ENCODE measurements at places on chromosomes 4 and X.

DNA sequence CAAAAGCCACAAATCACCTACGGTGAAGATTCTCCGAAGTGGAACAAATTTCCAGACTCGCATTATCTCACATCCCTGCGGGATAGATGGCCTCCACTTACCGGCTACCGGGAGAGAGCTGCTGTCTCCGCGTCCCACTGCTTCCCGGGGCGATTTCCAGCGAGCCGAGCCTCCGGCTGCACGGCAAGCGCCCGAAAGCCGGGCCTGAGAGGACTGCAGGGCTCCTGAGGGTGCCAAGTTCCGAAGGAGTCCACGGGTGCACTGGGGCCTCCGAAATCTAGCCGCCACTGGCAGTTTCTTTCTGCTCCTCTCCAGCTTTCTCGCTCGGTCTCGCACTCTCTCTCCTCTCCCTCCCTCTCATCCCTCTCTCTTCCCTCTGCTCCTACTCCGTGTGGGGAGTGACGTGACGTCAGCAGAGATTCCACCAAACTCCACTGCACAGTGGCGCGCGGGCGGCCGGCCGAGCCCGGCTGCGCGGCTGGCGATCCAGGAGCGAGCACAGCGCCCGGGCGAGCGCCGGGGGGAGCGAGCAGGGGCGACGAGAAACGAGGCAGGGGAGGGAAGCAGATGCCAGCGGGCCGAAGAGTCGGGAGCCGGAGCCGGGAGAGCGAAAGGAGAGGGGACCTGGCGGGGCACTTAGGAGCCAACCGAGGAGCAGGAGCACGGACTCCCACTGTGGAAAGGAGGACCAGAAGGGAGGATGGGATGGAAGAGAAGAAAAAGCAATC is 14.0 kb upstream of the PITX2 start:
- no peak for DNase-seq

GRCh38 chr4:138217567-138217966 is 24.6 kb downstream of the SLC7A11 start:
- DNase-seq: no peak

- no peak for DNase-seq
These were observed 39.5 kb upstream of the TAPT1 start for GRCh38 chr4:16265820-16266219.

- DNase-seq: no peak
These were observed 99.4 kb upstream of the MAB21L2 start for GRCh38 chr4:150482581-150482980.

GRCh38 chrX:47240619-47241018 is 7.8 kb downstream of the USP11 start:
- no peak for DNase-seq

DNA sequence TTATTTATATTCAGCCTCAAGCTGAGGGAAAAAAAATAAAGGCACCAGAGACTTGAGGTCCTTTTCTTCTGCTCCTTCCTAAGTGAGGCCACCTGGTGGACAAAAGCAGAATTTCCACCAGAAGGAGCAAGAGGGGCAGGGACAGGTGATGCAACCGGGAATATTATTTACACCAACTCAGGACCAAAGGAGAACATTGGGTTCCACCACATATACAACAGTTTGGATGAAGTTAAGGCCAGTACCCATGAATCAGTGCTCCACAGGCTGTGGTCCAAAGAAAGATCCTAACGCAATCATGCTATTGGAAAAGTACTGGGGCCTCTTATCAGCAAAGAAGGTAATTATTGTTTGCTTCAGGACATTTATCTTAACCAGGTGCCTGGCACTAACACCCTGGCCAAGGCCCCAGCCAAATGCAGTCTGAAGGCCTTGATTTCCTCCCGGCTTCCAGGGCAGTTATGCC is 57.4 kb downstream of the TSC22D3 start:
- peak; percentile 54 for DNase-seq

DNA sequence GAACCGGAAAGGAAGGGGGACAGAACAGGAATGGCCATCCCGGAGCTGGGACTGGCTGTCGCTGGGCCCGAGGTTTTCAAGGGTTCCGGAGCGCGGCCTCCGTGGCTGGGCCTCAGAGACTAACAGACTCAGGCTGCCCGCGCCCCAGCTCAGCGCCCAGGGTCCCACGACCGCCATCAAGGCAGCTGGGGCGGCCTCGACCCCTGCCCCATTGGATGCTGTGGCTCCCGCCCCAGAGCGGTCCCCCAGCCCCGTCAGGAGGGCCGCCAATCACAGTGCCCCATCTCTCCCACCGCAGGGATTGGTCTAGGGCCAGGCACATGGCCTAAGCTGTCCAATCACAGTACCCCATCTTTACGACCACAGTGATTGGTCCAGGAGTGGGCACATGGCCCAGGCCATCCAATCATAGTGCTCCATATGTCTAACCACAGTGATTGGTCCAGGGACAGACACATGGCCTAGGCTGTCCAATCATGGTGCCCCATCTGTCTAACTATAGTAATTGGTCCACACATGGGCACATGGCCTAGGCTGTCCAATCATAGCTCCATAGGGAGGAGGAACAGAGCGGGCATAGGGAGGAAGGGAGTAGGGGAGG is 105.3 kb upstream of the NKX1-1 start:
- no peak for DNase-seq

DNA sequence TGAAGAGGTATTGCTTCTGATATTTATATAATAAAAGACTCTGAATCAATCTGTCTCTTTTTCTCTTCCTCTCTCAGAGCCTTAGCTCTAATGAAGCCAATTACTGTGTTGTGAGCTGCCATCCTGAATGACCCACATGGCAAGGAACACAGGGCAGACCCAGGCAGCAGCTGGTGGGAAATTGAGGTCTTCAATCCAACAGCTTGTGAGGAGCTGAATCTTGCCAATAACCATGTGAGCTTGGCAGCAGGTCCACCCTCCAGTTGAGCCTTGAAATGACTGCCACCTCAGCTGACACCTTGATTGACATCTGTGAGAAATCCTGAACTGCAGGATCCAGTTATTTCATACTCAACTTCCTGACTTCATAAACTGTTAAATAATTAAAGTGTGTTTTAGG is 149.4 kb downstream of the NDST4 start:
- DNase-seq: no peak

DNA sequence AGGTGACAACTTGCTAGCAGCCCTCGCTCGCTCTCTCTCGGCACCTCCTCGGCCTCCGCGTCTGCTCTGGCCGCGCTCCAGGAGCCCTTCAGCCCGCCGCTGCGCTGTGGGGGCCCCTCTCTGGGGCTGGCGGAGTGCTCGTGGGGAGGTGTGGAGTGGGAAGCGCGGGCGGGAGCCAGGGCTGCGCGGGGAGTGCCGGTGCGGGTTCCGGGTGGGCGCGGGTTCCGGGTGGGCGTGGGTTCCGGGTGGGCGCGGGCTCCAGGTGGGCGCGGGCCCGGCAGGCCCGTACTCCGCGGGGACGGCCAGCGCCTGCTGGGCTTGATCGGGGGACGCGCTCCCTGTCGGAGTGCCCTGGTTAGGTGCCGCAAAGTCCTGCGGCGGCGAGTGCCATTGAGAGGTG is 384.3 kb downstream of the GPM6A start:
- no peak for DNase-seq

DNA sequence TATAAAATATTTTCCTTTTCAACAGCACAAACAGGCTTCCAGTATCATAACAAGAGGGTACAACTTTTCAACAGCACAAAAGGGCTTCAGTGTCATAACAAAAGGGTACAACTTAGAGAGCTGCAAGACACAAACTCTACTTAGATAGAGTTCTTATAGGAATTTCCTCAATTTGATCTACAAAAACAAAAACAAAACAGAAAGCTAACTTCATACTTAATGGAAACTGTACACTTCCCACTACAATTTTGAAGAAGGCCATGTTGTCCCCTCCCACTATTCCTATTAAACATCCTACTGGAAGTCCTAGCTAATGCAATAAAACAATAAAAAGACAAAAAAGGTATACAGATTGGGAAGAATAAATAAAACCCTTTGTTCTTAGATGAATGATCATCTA is 96.7 kb downstream of the CENPC start:
- no peak for DNase-seq

- no peak for DNase-seq
These were observed 66.1 kb downstream of the CDS1 start for GRCh38 chr4:84648863-84649647.

DNA sequence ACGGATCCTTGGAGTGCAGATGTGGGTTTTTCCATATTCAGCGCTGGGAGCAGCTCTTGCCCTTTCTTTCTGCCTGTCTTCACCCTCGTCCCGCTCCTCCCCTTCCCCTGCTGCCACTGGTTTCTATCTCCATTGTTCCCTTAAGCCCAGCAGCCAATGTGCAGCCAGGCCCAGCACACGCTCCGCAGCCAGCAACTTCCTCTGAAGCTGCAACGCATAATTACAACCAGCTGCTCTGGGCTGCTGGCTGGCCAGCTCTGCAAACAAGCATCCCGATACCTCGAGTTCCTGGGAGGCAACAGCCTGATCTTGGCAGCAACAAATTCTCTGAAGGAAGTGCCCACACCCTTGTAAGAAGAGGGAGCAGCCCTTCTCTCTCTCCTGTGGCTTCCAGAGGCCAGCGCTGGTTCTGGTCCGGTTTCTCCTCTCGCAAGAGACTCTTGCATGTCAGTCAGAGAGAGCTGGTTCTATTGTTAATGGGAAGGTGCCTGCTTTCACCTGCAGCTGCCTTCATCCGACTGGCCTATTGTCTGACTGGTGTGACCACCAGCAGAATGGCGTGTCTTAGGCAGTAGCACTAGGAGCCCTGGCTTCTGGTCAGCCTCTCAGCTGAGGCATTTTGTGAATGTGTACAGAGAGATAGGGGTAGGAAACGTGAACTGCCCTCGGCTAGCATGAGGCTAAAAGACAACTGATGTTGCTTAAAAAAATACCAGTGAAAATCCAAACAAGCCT is 83.8 kb upstream of the MAML3 start:
- no peak for DNase-seq

DNA sequence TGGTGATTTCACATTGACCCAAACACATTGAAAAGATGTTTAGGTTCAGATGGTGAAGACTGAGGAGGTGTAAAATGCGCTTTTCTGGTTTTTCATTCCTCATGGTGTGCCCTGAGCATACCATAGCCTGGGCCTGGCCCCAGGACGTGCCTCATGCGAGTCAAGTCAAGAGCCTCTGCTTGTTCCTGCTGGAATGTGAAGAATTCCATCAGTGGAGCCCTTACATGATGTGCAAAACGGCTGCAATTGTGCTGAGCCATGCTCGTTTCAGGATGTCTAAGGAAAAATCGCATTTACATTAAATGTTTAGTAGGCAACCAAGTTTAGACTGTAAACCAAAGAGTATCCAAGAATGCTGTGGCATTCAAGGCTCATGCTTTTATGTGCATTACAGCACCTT is 34.9 kb downstream of the GYG2 start:
- DNase-seq: no peak

DNA sequence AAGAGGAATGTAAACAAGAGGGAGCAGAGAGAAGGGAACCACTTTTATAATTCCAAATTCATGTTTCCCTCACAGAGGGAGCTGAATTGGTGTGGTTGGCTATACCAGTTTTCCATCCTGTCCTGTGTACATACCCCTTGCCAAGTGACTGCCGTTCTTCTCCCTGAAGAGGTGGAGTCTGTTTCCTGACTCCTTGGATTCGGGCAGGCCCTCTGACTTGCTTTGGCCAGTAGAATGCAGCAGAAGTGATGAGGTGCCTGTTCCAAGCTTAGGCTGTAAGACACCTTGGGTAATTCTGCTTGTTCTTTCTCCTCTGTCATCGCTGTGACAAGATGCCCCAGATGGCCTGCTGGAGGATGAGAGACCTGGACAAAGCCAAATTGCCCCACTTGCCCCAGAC is 124.7 kb downstream of the UCHL1 start:
- DNase-seq: no peak

- peak; percentile 10 for DNase-seq
These were observed 97.8 kb downstream of the SYTL5 start for GRCh38 chrX:38103857-38104812.

GRCh38 chrX:18146954-18147353 is 73.7 kb downstream of the BEND2 start:
- DNase-seq: no peak

GRCh38 chr4:10253765-10254164 is 137.2 kb upstream of the WDR1 start:
- DNase-seq: no peak

- no peak for DNase-seq
These were observed 33.5 kb upstream of the KCNIP4 start for GRCh38 chr4:21982087-21982486.

- DNase-seq: no peak
These were observed 40.4 kb upstream of the PPP1R2C start for GRCh38 chrX:42818151-42818921.

DNA sequence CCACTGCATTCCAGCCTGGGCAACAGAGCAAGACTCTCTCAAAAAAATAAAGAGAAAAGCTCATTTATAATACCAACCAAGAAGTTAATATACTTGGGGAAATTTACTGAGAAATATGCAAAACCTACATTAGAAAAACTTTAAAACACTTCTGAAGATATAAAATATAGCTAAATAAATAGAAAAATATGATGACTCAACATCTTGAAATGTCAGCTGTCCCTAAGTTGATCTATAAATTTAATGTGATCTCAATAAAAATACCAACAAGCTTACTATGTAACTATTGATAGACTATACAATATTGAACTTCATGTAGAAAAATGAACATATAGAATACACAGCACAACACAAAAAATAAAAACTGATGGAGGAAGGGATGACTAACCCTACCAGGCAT is 87.5 kb upstream of the INTU start:
- DNase-seq: no peak

GRCh38 chrX:26470941-26471340 is 255.0 kb downstream of the MAGEB5 start:
- DNase-seq: no peak

DNA sequence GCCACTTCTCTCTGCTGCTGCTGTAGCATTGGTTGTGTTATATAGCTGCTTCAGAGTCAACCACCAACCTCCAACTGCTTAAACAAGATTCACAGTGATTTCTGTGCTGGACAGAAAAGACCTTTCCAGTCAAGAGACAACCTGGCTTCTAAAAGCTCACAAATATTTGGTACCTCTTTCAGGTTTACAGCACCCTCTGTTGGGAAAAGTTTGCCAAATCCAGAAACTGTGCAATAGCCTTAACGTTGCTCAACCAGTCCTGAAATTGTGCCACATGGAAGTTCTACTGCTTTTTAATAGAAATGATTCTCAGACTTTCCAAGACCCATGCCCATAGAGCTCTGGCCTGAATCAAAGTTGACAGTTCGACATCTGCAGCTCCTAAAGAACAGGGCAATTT is 842.1 kb upstream of the HTR2C start:
- DNase-seq: no peak

DNA sequence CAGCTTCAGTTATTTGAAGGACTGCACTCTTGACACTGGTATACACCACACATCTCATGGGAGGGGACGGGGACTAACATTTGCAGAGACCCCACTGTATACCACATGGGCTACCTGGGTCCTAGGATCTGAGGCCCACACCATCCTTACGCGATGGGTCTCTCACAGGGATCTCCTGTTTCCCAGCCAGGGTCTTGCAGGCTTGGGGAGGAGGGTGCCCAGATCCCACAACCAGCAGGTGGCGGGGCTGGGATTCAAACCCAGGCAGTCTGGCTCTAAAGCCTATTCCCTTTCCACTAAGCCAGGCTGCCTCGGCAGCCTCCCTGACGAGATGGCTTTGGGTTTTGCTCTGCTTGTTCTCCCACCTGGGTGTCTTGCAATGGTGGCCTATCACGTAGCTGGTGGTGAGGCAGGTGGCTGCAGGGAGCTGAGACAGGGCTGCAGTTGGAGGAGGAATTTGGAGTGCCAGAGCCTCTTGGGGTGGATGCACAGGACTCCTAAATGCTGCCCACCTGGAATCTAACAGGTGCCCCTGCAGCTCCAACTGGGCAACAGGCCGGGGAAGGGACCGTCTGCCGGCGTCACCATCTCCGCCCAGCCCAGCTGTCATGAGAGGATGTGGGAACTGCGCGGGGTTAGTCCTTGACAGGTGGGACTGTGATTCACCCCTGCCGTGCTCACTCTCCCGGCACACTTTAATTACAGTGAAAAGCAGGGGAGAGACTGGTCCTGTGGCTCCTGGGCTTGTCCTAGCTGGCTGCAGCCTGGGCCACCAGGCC is 110.7 kb downstream of the PSAPL1 start:
- no peak for DNase-seq

All from hematopoietic multipotent progenitor cell (in vitro differentiated cells).